Stimulated activated CD4-positive, alpha-beta T cell treated with anti-CD3 and anti-CD28 coated beads, Interleukin-1b, Interleukin-23, amount 100 ng/mL, for 1 hour (primary cell): ENCODE measurements at places on chromosomes 11 and 22.

- peak; percentile 58 for DNase-seq
These were observed 16.6 kb upstream of the ARHGAP8 start for GRCh38 chr22:44735518-44736428.

- DNase-seq = no peak
These were observed 49.9 kb upstream of the GRK3 start for GRCh38 chr22:25514436-25515180.

DNA sequence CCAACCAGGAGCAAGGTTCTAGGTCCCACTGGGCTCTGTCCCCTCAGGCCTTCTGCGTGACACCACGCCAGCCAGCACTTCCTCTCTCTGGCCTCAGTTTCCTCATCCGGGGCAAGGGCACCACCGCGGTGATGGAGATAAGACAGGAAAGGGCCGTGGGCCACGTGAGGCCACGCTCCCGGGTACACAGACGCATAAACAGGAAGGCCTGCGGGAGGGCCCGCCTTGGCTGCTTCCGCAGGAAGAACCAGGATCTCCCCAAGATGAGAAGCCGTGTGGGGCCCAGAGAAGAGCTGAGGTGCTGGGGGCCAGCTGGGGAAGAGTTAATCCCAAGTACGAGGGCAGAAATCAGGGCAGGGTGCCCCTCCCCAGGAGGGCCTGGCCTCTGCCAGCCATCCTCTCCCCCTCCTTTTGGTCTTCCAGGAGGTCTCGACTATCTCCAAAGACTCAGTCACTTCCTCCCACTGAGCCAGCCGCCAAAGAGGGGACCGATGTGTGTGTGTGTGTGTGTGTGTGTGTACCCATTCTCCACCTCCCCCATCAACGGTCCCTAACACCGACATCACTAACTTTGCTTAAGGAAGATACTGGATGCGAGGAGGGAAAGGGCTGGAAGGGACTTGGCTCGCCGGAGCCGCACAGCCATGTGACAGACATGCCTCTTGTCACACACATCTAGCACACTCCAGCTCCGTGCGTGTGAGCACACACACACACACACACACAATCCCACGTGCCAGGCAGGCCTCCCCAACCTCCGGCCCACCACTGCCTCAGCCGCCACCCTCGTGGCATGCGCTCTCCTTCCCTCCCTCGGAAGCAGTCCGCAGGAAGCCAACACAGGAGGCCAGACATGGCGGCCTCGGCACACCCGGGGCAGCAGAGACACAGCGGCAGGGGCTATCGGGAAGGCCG is 1.4 kb downstream of the MFNG start:
- peak; percentile 46 for DNase-seq

DNA sequence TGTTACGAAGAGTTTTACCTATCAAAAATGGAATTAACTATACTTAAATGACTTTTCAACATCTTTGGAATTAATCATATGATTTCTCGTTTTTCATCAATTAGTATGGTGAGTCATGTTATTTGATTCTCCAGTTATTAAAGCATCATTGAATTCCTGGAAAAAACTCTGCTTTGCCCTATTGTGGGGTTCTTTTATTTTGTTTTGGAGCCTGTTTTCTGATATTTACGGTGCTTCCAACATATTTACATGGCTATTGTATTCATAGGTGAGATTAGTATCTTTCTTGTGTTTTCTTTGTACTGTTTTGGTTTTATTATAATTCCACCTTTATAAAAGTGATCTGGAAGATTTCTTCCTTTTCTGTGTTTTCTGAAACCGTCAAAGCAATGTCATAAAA is 902.7 kb downstream of the TBC1D22A start:
- DNase-seq = no peak

GRCh38 chr22:40015358-40015976 is 20.7 kb downstream of the FAM83F start:
- DNase-seq = no peak

DNA sequence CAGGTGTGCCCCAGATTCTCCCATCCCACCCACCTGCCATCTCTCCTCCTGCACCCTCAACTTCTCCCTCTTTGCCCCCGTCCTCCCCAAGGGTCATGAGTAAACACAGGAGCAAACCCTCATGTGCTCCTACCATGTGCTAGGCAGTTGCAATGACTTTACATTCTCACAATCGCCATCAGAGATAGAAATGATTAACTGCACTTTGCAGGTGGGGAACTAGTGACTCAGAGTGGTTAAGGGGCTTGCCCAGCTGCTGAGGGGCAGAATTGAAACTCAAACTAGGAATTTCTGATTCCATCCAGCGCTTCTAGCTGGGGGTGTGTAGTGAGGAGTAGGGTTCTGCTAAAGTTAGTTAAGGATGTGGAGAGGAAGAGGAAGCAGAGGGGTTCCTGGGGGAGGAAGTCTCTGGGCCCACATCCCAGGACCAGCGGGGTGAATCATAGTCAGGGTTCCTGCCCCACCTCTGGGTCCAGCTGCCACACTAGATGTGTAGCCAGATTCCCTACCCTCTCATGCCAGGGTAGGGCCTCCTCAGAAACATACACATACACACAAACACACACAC is 16.0 kb upstream of the PRG2 start:
- DNase-seq = no peak

GRCh38 chr22:45828841-45829240 is 148.1 kb downstream of the WNT7B start:
- no peak for DNase-seq
